ENCODE measurements at places on chromosomes 7 and 10. TPM values are rescaled to one million over a fixed set of nuclear protein-coding genes. Genes with fewer than 3 reads are reported as not detected.

MRPS17 gene
- 22.3 TPM for total RNA-seq

DNA sequence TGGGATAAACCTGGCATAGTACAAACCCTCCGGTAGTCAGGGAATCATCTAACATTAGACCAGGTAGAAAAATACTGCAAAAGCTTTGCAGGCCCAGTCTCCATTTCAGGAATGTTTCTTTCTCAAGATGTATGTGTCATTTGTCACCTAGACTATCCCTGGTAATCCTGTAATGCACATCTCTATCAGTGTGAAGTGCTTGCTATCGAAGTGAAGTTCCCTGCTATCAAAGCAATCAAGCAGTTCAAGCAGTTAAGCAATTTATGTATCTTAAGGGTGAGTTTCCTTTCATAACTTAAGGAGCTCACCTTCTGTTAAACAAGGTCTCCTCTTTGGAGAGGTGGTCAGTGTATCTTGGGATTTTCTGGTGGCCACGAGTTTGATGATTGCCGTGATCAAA lies 47.2 kb downstream of the CELF2 start:
- no peak overlapping the region for H3K4me3 ChIP-seq
- no peaks in the 10 kb centered on the region for H3K36me3 ChIP-seq
- no peaks in the 10 kb centered on the region for H3K4me1 ChIP-seq
- H3K27ac ChIP-seq: no peak overlapping the region

DNA sequence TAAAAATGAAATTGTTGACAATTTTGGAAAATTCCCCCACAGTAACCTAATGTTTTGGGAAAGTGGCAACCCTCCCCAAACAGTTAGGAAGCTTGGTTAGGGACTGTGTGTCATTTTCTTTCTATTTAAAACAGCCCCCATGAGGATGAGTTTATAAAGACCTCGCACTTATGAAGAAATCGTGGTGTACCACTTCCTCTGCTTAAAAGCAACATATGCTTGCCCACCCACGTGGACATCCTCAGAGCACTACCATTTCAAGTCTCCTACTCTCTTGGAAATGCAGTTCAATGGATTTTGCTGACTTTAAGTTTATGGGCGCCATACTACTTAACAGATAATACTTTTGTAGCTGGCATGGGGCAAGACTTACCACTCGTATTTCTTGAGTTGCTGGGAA lies 223.8 kb downstream of the DYNC1I1 start:
- H3K36me3 ChIP-seq: no peaks in the 10 kb centered on the region
- peaks cover 5% of the 10 kb centered on the region for H3K27me3 ChIP-seq
- DNase-seq: no peak
- no peak overlapping the region for H3K4me3 ChIP-seq
- H3K4me1 ChIP-seq: no peaks in the 10 kb centered on the region

GDF10 gene
- 0.56 TPM for total RNA-seq

CCDC3 gene
- total RNA-seq: 0.45 TPM

DNA sequence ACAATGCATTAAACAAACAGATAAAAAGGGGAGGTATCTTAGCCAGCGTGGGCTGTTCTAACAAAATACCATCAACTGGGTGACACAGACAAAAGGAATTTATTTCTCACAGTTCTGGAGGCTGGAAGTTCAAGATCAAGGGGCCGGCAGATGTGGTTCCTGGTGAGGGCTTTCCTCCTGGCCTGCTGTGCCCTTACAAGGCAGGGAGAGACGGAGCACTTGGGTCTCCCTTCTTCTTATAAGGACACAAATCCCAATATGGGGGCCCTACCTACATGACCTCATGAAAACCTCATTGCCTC lies 281.6 kb upstream of the KLF14 start:
- H3K36me3 ChIP-seq: peaks cover 12% of the 10 kb centered on the region
- no peak overlapping the region for H3K4me3 ChIP-seq
- H3K4me1 ChIP-seq: peaks cover 84% of the 10 kb centered on the region
- DNase-seq: no peak
- peak overlapping the region; percentile 61 for H3K27ac ChIP-seq
- H3K27me3 ChIP-seq: no peaks in the 10 kb centered on the region

DNA sequence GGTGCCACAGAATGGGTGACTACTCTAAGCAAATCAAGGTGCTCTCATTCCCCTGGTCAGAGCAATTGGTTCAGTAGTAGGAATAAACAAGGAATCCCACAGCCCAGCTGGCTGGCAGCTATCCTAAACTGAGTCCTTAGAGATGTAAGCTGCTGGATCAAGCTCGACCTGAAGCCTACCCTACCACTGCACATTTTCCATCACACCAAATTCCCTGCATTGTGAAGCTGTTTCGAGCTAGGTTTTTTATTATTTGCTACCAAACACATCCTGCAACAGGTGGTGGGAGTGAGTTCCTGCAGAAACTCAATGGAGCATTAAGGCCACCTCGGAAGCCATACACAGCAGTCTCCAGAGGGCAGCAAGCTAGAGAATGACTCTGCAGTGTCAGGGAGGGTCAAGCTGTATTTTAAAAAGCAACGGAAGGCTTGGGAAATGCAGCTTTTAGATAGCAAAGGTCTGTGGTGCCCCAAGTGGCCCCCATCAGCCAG lies 33.7 kb upstream of the TNRC18 start:
- H3K27ac ChIP-seq: no peak overlapping the region
- no peak overlapping the region for H3K4me3 ChIP-seq
- no peaks in the 10 kb centered on the region for H3K36me3 ChIP-seq
- H3K27me3 ChIP-seq: peaks cover 4% of the 10 kb centered on the region
- H3K4me1 ChIP-seq: no peaks in the 10 kb centered on the region
- no peak for DNase-seq

CPN1 gene
- not detected for total RNA-seq
